Activated CD4-positive, CD25-positive, alpha-beta regulatory T cell treated with anti-CD3 and anti-CD28 coated beads, Interleukin-2, amount 50 U/mL, for 16 hours (primary cell): ENCODE measurements at places on chromosomes 4 and X.
A peak's percentile ranks its signal among the peaks of the same experiment; 100 is the strongest.

GRCh38 chrX:41332408-41333002 is 1.5 kb upstream of the DDX3X start:
- DNase-seq, result no peak

DNA sequence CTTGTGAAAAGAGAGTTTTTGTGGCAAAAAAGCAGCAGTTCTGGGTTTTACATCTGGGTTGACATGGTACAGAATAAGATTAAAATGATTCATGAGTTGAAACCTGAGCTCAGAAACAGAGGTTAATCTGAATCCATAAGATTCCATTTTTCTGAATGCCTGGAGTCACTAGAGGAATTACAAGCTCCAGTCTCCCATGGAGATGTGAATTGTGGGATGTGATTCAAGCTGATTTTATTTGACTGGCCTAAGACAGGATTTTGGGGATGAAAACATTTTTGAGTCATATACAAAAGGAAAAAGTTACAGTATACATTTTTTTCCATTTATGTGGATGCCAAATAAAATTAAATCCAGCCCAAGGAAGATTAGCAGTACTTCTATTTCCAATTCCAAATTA is 161.1 kb downstream of the RBM46 start:
- no peak for DNase-seq

- DNase-seq, result peak; percentile 31
These were observed 7.3 kb upstream of the OPN1LW start for GRCh38 chrX:154136627-154137161.

- DNase-seq, result no peak
These were observed 307.1 kb downstream of the LDB2 start for GRCh38 chr4:16591272-16591826.

- DNase-seq, result no peak
These were observed 95.9 kb upstream of the PTPN13 start for GRCh38 chr4:86497980-86498862.

DNA sequence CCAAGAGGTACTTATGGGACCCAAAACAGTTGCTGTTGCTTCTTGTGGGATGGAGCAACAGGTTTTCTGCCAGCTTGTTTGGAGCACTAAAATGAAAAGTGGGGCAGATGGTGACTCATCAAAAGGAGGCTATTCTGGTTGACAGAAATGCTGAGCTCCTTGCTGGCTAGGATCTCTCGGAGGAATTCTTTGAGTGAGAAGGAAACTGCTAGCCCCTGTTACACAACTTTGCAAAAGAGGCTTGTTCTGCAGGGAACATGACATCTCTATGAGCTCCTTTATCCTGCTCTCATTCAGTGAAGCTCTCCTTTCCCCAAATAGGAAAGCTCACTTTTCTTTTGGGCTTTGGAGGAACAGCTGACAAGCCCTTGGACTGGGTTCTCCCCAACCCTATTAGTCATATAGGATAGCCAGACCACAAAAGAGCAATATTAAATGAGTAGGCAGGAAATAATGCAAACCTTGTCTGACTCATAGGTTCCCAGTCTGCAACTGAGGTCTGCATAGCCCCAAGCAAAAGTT is 108.3 kb downstream of the CDS1 start:
- no peak for DNase-seq

GRCh38 chr4:181502611-181503010 is 740.6 kb upstream of the TENM3 start:
- DNase-seq, result no peak

GRCh38 chr4:146155152-146155724 is 20.3 kb upstream of the LSM6 start:
- DNase-seq, result no peak

GRCh38 chr4:147285751-147286150 is 195.1 kb upstream of the EDNRA start:
- DNase-seq, result no peak

- no peak for DNase-seq
These were observed 47.0 kb upstream of the SCOC start for GRCh38 chr4:140326395-140326993.

DNA sequence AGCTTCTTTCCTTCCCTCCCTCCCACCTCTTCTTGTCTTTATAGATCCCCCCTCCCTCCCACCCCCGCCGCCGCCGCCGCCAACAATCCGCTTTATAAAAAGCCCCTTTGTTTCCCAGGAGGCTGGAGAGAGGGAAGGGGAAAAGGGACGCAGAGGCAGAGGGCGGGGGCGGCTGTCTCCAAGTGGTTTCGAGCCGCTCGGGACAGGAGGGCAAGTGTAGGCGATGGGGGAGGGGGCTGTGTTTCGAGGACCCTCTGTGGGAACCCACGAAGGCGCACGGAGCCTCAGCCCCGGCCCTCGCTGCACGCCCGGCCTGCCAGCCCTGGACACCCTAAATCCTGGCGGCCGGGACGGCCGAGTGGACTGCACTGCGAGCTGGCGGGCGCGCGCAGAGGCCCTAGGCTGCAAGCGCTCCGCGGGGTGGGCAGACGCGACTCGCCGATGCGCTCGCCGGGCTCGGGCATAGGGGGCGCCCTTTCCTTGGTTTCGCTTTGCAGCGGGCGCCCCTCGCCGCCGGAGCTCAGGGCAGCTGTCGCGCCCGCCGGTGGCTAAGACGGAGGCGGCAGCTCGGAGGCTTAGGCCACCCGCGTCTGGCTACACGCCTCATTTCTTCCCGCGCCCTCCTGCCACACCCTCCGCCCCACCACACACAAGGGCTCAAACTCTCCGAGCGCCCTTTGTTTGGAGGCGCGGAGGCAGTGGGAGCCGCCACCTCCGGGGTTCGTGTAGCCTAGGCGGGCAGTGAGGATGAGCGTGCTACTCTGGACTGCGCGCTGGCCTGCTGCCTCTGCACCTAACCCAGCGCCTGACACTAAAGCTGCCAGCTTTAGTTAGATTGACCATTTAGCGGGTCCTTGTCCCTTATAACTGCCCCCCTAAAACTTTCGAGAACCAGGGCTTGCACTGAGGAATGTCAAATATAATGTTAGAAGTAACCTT is 2.2 kb downstream of the MAMLD1 start:
- DNase-seq, result no peak

DNA sequence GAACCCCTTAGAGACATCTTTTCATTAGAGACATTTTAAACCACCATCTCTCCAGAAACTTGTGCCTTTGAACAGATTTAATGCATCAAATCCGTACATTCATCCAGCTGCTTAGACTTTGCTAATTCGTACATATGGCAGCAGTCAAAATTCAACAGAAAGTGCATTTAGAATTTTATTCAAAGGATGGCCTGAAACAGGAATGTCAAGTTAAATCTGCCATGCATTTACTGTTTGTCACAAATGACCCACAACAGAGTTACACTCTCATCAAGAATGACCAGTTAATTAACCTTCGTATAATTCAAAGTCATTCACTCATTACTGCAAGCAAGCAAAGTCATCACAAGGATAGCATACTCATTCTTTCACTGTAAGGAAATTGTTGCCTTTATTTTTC is 284.3 kb downstream of the SLC7A11 start:
- no peak for DNase-seq

- no peak for DNase-seq
These were observed 78.7 kb upstream of the DCLK2 start for GRCh38 chr4:149999485-150000074.

DNA sequence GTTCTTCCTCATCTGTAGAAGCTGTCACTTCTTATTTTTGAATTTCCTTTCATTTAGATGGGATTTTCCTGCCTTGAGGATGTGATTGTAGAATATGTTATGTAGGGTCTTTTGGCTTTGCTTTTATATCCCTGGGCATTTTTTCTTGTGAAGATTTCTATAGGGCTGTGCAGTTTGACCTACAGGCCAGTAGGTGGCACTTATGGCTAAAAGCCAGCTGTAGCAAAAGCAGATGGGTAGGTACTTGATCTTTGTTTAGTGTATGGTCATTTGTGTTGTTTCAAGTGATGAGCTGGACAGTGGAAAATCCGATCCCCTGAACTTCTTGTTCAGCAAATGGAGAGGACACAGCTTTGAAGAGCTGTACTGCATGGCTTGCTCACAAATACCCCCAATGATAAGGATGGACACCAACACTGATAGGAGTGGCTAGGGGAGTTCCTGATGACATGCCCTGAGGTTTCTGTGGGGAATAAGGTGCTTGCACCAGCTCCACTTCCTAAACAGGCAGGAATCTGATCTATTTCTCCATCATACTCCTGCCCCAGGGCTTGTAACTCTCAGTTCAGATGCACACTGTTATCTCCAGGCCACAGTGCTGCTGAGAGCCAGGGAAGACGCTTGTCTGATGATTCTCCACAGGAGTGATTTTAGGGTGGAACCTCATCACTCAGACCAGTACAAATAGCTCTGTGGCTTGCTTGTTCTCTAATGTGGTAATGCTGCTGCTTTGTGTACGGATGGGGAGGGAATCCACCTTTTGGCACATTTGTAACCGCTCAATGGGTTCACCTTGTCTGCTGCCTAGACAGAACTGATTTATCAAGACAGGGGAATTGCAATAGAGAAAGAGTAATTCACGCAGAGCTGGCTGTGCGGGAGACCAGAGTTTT is 417.1 kb upstream of the MAGEB16 start:
- no peak for DNase-seq

- DNase-seq, result no peak
These were observed 55.6 kb downstream of the MAP7D2 start for GRCh38 chrX:20060961-20061748.

DNA sequence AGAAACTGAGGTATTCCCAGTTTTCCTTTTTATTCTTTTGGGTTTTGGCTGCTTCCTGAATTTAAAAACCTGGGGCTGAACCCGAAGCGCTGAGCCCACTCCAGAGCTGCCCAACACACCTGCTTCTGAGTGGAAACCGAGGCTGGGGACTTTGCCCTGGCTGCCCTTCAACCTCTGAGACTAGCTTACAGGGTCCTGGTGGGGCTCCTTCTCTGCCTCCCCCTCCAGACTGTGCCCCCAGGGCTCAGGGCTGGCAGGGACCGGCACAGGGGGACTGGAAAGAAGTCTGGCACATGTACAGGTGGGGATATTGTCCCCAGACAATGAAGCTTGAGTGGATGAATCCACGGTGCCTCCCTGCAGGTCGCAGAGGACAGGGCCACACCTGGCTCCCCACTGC is 240.4 kb upstream of the PSAPL1 start:
- no peak for DNase-seq

DNA sequence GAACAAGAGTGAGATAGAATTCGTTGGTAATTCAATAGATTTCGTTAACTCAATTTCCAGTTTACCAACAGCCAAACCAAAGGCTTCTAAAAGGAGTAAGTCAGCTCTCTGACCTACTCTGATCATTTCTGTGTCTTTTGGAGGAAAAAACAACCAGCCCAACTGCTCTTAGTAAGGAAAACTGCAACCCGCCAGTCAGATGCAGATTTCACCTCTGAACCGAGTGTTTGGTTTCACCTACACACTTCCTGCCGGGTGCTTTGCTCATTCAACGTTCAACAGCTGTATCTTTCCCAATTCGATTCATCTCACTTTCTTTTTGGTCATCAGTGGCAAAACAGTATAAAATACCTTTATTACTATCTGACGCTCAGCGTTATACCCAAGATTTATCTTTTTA is 24.5 kb downstream of the TMSB4X start:
- DNase-seq, result peak; percentile 13

GRCh38 chrX:3346501-3347259 is at the start of gene MXRA5:
Gene MXRA5 (minus strand): TSS chrX:3346652. CDS start chrX:3343833, 2,819 bp downstream.
- no peak for DNase-seq

DNA sequence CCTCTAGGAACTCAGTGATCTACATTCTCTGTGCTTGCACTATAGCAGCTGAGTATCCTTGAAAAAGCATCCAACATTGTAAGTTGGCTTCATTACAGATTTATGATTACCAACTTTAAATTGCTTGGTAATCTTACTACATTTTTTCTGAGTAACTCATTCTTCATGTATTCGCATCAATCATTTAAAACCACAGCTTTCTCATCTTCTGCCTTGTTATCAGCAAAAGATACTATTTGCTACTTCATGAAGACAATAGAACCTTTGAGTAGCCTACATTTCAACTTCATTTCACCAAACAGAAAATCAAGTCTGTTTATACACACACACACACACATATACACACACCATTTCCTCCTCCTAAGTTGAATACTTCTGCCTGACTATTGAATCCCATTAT is 6.2 kb upstream of the DCAF8L2 start:
- no peak for DNase-seq

DNA sequence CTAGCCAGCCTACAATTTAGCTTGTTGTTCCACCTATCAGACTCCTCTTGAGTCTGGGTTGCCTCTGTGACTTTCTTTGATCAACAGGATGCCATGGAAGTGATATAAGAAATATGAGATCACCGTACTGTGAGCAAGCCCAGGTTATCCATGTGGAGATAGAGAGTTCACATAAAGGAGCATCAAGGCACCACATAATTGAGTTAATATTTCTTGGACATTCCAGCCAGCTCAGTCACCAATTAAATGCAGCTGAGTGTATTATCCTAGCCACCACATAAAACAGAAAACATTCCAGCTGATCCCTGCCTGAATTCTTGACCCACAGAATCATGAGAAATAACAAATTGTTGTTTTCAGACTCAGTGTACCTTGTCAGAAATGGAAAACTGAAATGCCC is 253.6 kb downstream of the PPP1R2C start:
- no peak for DNase-seq

GRCh38 chrX:67697452-67697851 is 153.6 kb downstream of the AR start:
- no peak for DNase-seq

GRCh38 chr4:138192113-138192512 is 50.0 kb downstream of the SLC7A11 start:
- no peak for DNase-seq

DNA sequence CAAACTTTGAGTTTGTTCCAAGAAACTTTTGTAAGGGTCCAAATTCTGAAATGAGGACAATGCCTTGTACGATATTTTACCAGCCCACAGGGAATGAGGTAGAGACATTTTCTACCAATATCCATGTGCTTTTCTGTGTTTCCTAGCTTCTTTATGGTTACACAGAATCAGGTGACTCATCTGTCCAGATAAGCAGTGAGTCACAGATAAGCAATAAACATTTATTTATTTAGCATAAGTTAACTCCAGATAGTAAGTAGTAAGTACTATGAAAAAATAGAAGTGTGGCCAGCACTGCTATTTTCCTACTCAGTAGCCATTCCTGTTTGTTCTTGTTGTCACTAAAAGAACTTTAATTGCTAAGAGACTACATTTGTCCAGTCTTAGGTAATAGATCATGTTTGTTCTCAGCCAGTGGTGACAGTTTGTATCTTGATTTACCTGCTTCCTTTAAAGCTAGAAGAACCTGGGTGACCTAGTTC is 7.4 kb downstream of the AFF1 start:
- DNase-seq, result no peak

GRCh38 chrX:129634541-129634940 is 20.2 kb downstream of the APLN start:
- no peak for DNase-seq

DNA sequence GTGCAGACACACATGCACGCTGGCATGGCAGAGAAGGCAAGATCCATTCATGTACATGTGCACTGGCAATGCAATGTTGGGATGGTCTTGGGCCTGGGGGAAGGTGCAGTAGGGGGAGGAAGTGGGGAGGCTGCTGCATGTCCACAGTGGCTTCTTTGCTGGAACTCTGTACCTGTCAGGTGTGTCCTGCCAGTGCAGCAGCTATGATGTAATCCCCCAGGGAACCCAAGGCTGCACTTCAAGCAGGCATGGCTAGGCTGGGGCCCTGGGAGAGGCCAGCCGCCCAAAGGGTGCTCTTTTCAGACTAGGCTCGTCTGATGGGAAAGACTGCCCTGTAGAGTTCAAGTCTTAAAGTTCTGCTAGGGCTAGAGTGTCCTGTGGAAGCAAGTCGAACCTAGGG is 1304.0 kb downstream of the FAM133A start:
- no peak for DNase-seq
